ENCODE measurements at places on chromosomes 5 and 9.

DNA sequence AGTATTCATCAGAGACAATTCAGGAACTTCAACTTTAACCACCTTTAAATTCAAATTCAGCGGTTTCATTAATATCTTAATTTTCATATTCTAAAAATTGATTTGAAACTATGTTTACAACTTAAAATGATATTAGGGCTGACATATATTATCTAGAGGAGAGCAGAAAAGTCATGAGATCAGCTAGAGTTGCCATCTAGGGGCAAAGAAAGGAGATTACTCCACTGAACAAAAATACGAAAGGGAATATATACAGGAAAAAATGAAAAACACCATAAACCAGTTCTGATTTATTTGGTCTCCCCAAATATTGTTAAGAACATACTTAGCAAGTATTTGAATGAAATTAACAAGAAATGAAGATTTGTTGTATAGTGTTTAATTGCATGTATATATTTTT is 946.3 kb downstream of the DTWD2 start:
- DNase-seq: no peak

DNA sequence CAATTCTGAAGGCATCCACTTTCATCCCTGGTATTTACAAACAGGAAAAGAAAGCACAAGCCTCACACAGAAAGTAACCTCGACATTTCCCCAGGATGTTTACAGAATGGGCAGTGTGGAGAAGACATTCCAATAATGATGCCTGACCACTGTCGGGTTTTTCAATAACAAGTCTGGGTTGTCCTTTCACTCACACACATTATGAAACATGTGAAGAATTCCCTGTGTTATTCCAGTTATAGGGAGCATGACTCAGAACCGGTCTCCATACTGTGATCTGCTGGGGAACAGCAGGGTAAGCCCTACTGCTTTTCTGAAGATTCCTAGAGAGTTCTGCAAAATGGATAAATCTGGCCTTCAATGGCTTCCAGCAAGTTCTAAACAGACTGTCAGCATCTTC is 155.3 kb downstream of the ADAMTS12 start:
- no peak for DNase-seq

DNA sequence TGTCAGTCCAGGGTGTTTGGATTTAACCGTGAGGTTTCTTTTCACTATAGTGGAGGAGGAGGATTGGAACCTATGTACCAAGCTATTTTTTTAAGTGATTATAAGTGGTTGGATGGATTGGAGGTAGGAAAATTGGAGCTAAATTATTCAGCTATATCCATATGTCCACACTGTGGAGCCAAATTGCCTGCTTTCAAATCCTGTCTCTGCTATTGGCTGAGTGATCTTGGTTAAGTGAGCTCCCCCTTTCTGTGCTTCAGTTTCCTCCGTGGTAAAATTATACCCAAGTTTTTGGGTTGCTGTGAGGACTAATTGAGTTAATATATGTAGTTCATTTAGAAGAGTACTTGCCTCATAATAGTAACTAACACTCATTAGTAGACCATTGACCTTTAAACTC is 2.5 kb downstream of the CENPP start:
- DNase-seq: no peak

DNA sequence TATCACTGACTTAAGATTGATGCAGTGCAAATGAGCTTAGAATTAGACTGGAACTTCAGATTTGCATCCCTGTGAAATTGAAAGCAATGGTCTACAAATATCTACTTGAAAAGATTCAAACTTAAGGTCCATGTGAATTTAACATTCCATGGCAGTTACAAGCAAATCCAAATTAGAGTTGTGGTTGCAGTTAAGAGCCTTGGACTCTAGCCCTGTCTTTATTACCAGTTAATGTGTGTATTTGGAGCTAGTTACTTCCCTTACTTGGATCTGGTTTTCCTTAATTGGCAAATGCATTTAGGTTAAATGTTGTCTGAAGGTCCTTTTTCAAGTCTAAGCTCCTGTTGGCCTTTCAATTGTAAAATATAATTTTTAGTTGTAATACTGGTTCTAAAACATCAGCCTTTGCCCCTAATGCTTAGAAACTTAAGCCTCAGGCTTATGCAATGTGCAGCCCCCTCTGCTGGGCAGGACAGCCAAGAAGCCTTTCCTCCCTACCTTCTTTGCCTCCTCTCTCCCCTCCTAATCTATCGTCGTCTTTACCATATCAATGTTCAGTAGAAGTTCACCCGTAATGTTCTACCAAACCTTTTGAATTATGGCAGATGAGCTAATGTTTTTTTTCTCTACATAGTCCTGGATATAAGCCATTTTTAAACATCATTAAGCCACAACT is 59.5 kb downstream of the ERMP1 start:
- no peak for DNase-seq

- DNase-seq: no peak
These were observed 830.4 kb downstream of the MAT2B start for GRCh38 chr5:164335837-164336236.
